ENCODE measurements at places on chromosomes 16 and 17.
A peak's percentile ranks its signal among the peaks of the same experiment; 100 is the strongest.

DNA sequence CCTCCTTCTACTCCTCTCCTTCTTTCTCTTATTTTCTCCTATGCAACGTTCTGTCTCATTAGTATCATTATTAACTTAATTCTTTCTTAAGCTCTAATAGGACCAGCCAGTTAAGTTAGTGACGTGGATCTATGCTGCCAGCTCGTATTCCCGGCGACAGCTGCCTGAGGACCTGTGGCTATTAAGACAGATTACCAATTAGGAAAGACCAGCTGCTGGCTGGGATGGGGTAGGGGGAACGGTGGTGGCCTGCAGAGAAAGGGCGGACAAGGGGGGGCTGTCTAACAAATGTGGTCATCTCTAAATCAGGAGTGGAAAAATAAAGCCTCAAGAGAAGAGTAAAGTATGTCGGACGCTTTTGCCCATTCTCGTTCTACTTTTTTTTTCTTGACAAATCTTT is 770 bp upstream of the MYH3 start:
- DNase-seq: no peak

- DNase-seq: no peak
Measured at GRCh38 chr17:55163408-55163807, 101.4 kb upstream of the HLF start.

GRCh38 chr17:76986365-76986764 is 118.2 kb downstream of the MGAT5B start:
- no peak for DNase-seq

GRCh38 chr16:389352-389751 is 7.6 kb upstream of the PGAP6 start:
- DNase-seq: no peak

DNA sequence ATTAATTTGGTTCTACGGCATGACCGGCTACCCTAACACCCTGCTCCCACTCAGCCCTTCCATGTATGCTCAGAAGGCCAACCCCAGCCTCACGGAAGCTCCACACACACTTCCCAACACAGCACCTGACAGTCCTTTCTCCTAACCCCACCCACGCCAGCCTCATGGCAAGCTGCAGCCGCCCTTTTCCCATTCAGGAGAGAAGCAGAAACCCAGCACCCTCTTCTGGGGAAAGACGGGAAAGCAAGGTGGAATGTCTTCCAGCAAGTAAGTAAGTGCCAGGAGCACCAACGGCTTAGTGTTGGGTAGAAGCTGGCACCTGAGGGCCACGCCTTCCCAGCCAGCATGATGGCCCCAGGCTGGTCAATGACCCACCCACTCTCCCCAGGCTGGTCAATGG is 32.1 kb downstream of the ABR start:
- DNase-seq: peak; percentile 33

GRCh38 chr17:40517981-40518380 is 16.6 kb upstream of the TNS4 start:
- no peak for DNase-seq

DNA sequence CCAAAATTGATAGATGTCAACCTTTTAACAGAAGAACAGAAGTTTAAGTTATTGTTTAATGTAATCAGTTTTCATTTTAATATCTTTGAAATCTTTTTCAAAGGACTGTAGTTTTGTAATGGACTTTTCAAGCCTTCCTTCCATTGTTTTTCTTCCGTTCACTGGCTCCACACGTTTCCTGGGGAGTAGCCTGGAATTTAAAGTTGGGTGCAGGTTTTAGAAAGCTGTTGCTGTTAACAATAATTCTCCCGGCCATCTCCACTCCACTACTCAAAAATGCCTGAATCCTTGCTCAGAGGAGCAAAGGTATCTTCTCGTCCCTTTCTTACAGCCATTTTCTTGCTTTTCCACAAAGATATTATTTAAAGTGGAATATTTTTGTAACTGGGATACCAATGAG is 4.7 kb upstream of the COQ7 start:
- peak; percentile 12 for DNase-seq

- no peak for DNase-seq
Measured at GRCh38 chr17:35716897-35717465, 14.5 kb upstream of the RASL10B start.

- no peak for DNase-seq
Measured at GRCh38 chr17:14308636-14308964, 7.7 kb downstream of the HS3ST3B1 start.

- no peak for DNase-seq
Measured at GRCh38 chr16:80063031-80063712, 462.6 kb upstream of the MAF start.

- DNase-seq: no peak
Measured at GRCh38 chr16:10126686-10127085, 55.5 kb downstream of the GRIN2A start.

GRCh38 chr17:8913091-8913490 is 45.6 kb upstream of the PIK3R6 start:
- DNase-seq: no peak

- DNase-seq: no peak
Measured at GRCh38 chr16:80517846-80518245, 22.9 kb upstream of the DYNLRB2 start.

GRCh38 chr16:74099530-74099929 is 197.1 kb upstream of the PSMD7 start:
- DNase-seq: no peak

DNA sequence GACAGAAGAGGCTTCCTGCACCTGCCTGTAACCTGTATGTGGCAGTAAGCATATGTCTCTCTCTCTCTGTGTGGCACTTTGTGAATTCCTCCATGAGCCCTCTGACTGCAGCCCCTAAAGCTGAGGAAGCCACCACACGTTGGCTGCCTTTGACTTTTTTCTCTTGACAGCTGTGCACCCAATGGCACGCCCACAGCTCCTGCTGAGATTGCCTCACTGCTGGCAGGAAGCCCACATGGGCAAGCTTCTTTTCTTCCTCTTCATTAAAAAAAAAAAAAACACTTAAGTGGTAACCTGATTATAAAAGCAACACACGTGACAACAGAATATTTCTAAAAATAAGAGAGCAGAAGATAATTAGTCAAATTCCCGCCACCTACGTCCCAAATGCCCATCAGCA is 34.0 kb upstream of the PIRT start:
- no peak for DNase-seq

DNA sequence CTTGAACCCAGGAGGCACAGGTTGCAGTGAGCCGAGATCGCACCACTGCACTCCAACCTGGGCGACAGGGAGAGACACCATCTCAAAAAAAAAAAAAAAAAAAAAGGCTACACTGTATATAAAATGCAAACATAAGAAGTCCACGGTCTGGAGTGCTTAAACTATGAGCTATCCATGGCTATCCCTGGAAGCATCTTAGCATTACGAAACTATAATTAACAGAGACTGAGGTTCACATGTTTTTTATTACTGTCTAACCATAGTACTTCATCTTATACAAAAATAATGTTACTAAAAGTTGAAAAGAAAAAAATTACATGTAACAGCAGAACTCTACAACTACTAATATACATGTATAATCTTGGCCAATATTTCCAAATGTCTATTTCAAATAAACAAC is 32.8 kb downstream of the HELZ start:
- DNase-seq: no peak

GRCh38 chr16:49563666-49564065 is 190.1 kb downstream of the C16orf78 start:
- no peak for DNase-seq

- no peak for DNase-seq
Measured at GRCh38 chr16:51854401-51854951, 692.5 kb downstream of the TOX3 start.

DNA sequence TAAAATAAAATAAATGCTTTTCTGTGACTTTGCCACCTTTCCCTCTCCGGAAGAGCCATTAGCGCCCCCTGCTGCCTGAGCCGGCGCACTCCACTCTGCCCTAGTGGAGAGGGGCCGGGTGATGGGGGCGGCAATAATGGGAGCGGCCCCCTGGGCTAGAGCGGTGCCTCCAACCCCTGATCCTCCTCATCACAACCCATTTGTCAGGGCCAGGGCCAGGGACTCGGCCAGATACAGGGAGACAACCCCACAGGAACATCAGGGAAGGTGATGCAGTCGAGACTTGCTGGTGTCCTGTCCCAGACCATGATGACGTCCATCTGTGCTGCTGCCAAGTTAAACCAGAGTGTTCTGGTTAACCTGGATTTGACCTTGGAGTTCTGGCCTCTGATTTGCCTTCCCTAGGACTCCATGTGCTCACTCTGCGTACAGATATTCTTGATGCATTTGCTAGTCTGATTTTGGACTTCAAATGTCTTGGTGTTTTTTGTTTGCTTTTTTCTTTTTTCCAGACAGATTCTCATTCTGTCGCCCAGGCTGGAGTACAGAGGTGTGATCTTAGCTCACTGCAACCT is 46.1 kb upstream of the BPTF start:
- peak; percentile 28 for DNase-seq

GRCh38 chr16:51665436-51665998 is 514.4 kb upstream of the SALL1 start:
- no peak for DNase-seq

DNA sequence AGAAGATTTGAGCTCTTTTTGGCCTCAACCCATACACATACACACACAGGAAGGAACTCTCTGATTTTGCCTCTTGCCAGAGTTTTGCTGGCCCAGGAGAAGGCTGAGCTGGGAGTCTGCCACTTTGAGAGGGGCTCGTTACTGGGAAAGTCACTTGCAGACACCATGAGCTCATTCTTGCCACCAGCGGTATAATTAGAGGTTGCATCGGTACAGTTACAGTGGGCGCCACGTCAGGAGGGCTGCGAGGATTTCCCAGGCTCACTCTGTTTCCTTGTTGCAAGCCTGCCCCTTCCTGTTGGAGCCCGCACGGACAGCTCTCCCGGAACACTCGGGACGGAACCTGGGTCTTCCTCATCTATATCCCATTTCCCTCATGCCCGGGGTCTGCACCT is 3.1 kb upstream of the SDK2 start:
- DNase-seq: no peak

DNA sequence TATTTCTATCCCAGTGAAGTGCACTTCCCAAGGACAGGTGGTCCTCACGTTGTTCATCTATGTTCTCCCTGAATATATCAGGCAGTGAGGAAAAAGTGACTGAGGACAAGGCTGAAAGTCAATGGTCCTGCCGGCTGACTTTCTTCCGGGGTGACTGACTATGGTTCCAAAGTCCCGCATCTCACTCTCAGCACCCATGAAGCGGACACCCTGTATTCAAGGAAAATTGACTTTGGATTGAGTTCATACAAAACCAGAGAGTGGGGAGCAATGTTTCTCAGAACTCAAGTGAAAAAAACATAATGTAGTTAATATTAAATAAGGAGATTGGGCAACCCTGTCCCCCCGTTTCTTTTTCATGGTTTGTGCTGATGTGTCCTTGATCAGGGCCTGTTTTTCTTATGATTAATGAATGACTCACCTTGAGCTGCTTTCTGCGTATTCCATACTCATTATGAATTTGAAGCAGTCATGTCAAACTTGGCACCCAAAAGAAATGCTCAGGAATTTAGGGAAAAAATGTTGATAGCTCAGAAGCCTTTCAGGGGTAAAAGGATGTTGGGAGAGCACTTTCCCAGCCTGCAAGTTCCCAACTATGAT is 184.0 kb downstream of the CYLD start:
- DNase-seq: no peak

GRCh38 chr17:10738521-10739258 is 8.9 kb upstream of the TMEM220 start:
- no peak for DNase-seq

DNA sequence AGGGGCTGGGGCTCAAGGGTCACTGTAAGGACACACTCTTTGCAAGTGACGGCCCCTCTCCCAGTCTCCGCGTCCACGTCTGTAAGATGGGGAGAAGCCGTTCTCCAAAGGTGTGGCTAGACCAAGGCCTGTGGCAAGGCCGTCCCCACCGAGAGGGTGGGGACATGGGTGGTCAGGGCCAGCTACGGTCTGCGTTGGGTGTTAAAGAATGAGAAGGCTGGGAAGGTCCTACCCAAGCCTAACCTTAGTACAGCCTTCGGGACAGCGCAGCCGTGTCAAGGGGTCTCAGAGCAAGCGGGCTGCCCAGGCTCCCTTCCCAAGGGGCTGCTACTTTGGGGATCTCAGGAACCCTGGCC is 1.9 kb downstream of the C1QTNF8 start:
- DNase-seq: no peak

GRCh38 chr17:2395258-2396181 is 5.3 kb downstream of the MNT start:
- peak; percentile 58 for DNase-seq

DNA sequence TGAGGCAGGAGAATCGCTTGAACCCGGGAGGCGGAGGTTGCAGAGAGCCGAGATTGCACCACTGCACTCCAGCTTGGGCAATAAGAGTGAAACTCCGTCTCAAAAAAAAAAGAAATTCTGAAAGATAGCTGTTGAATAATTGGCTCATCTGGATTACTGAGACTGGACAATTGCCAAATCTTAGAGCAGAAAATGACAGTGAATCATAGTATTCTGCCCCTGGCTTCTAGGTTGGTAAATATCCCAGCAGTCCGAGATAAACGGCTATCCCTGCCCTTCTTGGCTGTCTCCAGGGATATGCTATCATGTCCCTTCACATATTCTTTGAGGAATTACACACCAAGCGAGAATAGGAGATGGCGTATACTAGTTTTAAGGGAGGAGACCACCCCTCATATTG is 35.5 kb upstream of the METTL16 start:
- DNase-seq: peak; percentile 23

DNA sequence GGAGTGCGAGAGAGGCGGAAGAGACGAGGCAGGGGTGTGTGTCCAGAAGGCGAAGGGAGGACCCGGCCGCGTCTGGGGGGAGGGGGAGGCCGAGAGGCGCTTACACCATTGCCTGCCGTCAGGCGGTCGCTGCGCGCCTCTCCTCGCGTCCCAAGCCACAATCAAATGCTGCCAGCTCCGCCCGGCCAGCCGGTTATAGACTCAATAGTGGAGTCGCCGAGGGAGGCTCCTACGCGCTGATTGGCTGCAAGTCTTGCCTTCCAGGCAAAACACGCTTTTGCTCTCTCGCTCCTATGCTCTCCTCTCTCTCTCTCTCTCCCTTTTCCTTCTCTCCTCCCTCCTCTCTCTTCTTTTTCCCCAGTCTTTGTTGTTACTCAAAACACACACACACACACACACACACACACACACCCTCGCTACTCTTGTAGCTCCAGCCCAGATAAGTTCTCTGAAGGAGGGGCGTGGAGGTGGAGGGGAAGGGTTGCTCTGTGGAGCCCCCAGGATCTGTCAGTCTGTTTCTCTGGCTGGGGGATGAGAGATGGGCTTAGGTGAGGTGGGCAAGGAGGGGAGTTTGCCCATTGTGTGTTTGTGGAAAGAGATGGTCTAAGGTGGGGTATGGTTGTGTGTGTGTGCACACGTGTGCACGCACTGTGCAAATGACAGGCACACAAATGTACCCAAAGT is at the start of gene DLX3:
Gene DLX3 (minus strand): TSS at position 170 of the 684 bp plus-strand sequence. CDS start 226 bp downstream, outside the sequence.
- DNase-seq: no peak

- DNase-seq: peak; percentile 4
Measured at GRCh38 chr17:69326377-69327059, 415 bp downstream of the ABCA5 start.

DNA sequence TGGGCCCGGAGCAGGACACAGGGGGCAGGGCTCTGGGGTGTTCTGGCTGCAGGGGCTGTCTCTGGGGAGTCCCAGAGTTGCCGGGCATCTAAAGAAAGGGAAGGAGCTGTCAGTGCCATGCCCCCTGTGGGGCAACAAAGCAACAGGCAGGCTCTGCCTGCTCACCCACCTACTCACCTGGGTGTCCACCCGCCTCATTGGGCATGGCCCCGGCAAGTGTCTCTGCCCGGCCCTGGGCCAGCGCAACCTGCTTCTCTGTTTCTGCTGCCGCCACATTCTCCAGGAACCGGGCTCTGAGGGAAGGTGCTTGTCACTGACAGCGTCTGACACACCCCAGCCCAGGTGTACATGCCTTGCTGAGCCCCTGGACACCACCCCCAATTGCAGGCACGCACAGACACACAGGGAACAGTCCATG is 7.3 kb downstream of the TMEM208 start:
- DNase-seq: no peak
